ENCODE measurements at places on chromosomes 7 and 10. TPM values are rescaled to one million over a fixed set of nuclear protein-coding genes. Genes with fewer than 3 reads are reported as not detected.
A peak's percentile ranks its signal among the peaks of the same experiment; 100 is the strongest.

DNA sequence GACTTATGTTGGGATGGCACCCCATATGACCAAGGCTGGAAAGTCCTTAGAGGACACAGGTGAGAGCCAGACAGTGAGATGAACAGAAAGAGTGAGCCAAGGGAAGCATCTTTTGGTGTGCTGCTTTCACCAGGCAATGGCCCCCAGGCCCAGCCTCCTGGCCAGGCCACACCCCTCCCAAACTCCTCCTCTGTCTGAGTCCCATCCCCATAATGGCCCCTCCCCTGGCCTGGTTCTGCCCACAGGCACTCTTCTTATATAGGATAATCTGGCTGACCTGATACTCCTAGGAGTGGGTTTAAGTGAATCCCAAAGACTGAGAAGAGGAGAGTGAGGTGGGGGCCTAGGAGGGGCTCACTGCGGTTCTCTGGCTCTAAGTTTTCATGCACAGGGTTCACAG, 252.5 kb downstream of the RPS24 start:
- no peaks in the 10 kb centered on the region for H3K4me1 ChIP-seq
- no peak overlapping the region for H3K27ac ChIP-seq
- no peak for DNase-seq

The MOGAT3 gene
- not detected for total RNA-seq

DNA sequence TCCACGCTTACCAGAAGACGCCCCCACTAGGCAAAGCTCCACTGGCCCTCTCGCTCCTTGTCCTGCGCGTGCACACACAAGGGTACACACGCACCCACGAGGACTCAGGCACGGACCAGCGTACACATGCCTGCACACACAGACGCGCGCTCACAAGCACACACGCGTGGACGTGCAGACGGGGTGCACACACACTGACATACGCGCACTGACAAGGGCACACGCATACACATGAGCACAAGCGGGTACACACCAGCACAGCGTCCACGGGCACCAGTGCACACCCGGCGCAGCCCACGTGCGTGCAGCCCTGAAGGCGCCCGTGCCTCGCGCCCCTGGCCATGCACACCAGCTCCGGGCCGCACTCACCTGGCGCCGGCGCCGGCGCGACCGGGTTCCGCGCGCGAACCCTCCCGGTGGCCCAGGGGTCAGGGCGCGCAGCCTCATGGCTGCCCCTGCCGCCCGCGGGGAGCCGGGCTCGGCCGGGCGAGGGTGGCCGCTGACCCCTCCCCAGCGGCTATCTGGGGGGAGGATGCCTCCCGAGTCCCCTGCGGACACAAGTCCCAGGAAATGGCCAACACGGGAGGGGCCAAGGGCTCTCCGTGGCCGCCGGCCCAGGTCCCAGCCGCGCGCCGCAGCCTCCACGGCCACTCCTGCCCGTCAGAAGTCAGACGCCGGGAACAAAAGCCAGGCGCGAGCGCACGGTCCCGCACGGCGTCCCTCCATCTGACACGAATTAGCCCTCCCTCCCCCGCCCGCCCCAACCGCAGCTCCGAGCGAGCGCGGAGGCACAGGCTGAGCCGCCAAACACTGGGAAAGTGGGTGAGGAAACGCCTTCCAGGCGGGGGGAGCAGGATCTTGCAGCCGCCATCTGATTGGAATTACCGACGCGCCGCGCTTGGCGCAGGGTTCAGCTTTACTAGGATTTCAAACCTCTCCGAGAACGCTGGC, 45.0 kb downstream of the TNS3 start:
- H3K4me1 ChIP-seq, result peaks cover 2% of the 10 kb centered on the region
- H3K27me3 ChIP-seq, result no peaks in the 10 kb centered on the region
- H3K27ac ChIP-seq, result no peak overlapping the region
- peak; percentile 61 for DNase-seq

DNA sequence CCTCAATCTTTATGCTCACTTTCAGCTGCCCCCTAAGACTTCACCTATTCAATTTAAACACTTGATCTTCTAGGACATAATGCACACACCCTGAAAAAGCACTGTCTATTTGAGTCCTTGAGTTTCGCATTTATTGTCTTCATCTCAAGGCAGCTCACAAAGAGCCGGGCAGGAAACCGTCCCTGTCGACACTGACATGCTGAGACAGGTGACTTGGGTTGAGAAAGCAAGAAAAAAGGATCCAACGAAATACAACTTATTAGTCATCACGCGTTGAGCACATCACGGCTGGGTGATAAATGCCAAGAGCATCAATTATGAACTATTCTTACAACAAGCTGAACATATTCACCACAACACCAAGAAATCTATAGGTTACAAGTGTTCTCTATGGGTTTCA, 91.1 kb downstream of the CALN1 start:
- no peaks in the 10 kb centered on the region for H3K4me1 ChIP-seq
- H3K36me3 ChIP-seq, result no peaks in the 10 kb centered on the region
- no peak overlapping the region for H3K27ac ChIP-seq
- H3K4me3 ChIP-seq, result no peak overlapping the region
- H3K27me3 ChIP-seq, result no peaks in the 10 kb centered on the region
- DNase-seq, result no peak

DNA sequence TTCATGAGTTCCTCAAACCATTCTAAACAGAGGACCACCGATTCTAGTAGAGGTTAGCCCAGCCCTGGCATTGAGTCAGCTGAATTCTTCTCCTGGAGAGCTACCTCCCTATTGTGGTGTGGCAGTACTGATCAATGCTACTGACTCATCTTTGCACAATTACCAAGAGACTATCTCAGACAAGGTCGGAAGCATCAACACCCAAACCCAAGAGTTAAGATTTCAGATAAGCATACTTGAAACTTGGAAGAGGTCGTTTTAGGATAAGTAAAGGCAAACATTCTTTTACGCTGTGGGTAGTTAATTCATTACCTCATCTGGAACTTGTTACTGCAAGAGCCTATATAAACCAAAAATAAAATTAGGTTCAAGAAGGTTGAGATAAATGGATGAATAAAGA, 154.6 kb upstream of the NRBF2 start:
- no peak for DNase-seq
- no peak overlapping the region for H3K4me3 ChIP-seq
- no peaks in the 10 kb centered on the region for H3K4me1 ChIP-seq
- H3K27me3 ChIP-seq, result no peaks in the 10 kb centered on the region
- no peaks in the 10 kb centered on the region for H3K36me3 ChIP-seq

The BLNK gene
- total RNA-seq, result 0.59 TPM

The PLEKHS1 gene
- not detected for total RNA-seq

DNA sequence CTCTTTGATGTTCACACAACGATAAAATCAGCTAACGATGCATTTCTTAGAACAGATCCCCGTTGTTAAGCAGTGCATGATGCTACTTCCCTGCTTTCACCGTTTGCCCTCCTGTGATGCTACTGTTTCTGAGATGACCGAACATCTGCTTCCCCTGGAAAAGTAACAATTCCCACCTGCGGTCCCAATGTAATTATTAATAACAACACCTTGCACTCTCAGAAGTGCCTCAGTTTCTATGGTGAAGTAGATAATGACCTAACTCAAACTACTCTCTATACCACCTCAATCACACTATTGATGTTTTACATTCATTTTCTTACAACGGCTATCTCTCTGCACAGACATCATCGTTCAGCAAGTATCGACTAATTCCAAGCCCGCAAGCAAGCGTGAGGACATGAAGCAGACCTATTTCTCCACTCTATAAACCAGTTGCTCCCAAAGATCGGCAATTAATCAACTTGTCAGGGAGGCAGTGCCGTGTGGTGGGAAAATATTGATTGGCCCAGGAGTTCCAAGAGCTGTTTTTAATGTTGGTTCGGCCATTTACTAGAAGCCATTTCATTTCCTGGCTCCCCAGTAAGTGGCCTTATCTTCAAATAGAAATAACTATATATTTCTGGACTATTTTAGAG, 42.7 kb downstream of the FAM107B start:
- no peak overlapping the region for H3K4me3 ChIP-seq
- no peaks in the 10 kb centered on the region for H3K27me3 ChIP-seq
- H3K4me1 ChIP-seq, result peaks cover 15% of the 10 kb centered on the region
- H3K27ac ChIP-seq, result no peak overlapping the region
- no peaks in the 10 kb centered on the region for H3K36me3 ChIP-seq

DNA sequence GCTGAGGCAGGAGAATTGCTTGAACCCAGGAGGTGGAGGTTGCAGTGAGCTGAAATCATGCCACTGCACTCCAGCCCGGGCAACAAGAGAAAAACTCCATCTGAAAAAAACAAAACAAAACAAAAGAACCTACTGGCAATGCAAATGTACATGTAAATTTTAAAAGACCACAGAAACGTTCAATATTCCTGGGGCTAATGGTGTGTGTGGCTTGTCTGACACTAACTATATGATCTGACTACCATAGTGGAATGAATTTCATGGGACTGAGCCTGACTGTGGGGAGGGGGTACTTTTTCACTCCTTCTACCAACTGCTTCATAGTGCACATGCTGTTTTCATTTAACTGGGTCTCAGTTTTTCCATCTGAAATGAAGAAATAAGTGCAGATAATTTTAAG, 69.6 kb downstream of the ITPRID1 start:
- H3K4me3 ChIP-seq, result no peak overlapping the region
- no peak for DNase-seq
- no peaks in the 10 kb centered on the region for H3K4me1 ChIP-seq
- H3K27ac ChIP-seq, result no peak overlapping the region
- peaks cover 7% of the 10 kb centered on the region for H3K27me3 ChIP-seq

GRCh38 chr10:26739071-26739631, 41.6 kb downstream of the PDSS1 start:
- H3K4me3 ChIP-seq, result no peak overlapping the region
- no peaks in the 10 kb centered on the region for H3K4me1 ChIP-seq
- no peak overlapping the region for H3K27ac ChIP-seq
- DNase-seq, result no peak
- H3K27me3 ChIP-seq, result no peaks in the 10 kb centered on the region

GRCh38 chr10:12614177-12614995, 265.0 kb downstream of the CAMK1D start:
- H3K4me1 ChIP-seq, result no peaks in the 10 kb centered on the region
- no peak for DNase-seq
- H3K27ac ChIP-seq, result no peak overlapping the region
- no peak overlapping the region for H3K4me3 ChIP-seq

The PNLIPRP1 gene
- 0.69 TPM for total RNA-seq

DNA sequence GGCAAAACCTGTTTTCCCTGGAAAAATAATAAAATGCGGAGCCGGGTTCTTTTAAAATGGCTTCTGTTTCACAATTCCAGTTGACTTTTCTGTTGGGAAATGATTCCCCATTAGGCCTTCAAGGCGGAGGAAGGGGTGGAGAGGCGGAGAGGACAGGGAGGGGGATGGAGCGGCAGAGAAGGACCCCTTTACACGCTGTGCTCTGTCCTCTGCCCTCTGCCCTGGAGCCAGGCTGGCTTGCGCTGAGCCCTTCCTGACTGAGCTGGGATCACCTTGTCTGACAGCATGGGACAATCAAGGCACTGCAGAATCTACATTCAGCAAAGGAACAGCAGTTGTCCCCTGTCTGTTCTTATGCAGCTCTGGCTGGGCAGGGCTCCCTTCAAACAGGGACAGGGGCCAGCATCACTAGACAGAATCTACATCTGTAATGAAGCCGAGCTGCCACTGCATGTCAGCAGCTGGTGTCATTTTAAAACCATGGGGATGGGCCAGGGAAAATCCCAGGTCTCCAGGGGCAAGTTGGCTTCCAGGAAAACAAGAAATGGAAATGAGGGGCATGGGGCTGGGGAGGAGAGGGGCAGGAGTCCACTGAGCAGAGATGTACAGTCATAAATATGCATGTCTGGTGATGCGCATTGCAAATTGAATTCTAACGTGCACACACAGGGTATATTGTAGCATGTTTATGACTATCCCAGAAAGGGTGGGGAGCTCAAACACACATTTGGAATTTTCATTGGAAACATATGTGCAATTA, 120.0 kb downstream of the MKX start:
- no peak for DNase-seq
- peaks cover 7% of the 10 kb centered on the region for H3K27me3 ChIP-seq
- no peaks in the 10 kb centered on the region for H3K36me3 ChIP-seq
- H3K27ac ChIP-seq, result no peak overlapping the region
- no peak overlapping the region for H3K4me3 ChIP-seq

DNA sequence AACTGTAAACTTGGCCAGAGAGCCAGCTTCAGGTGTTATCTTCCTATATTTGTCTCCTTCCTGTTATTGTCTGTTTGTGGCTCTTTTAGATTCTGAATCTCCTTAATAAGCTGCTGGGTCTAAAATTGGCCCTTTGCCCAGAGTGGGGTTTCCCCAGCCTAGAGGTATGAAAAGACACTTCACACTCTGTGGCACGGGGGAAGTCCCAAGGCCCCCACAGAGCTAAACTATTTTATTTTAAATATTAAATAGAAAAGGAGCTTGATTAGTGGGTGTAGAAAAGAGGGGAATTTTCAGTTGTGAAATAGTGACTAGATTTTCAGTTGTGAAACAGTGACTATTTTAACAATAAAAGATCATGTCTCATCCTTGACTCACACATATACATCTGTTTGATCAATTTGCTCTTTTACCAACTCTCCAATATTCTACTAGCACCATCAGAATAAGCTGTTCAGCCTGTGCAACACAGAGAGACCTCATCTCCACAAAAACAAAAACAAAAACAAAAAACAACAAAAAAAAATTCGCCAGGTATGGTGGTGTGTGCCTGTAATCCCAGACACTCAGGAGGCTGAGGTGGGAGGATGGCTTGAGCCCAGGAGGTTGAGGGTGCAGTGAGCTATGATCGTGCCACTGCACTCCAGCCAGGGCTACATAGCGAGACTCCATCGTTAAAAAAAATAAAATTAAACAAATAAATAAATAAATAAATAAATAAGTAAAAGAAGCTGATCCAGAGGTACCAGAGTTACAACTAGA, 24.9 kb upstream of the ADO start:
- H3K4me1 ChIP-seq, result peaks cover 6% of the 10 kb centered on the region
- no peaks in the 10 kb centered on the region for H3K36me3 ChIP-seq
- H3K27ac ChIP-seq, result no peak overlapping the region
- no peak for DNase-seq
- no peak overlapping the region for H3K4me3 ChIP-seq

DNA sequence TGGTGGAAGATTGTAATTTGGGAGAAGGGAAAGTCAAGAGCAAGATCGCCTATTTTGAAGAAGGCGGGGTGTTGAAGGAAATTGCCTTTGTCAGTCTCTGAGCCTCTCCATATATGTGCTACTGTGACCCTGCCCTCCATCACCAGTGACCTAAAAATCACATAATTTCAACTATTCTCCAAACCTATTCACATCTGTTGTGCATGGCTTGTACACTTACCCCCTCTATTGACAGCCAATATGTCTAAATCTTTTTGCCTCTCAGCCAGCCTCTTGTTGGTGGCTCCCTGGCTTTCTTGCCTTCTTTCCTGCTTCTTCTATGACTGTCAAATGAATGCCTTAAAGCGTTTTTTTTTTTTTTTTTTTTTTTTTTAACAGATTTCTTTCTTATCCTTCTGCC, 295.6 kb downstream of the AUTS2 start:
- no peaks in the 10 kb centered on the region for H3K27me3 ChIP-seq
- no peak overlapping the region for H3K27ac ChIP-seq
- no peak for DNase-seq
- H3K4me1 ChIP-seq, result no peaks in the 10 kb centered on the region
- no peaks in the 10 kb centered on the region for H3K36me3 ChIP-seq
- H3K4me3 ChIP-seq, result no peak overlapping the region

DNA sequence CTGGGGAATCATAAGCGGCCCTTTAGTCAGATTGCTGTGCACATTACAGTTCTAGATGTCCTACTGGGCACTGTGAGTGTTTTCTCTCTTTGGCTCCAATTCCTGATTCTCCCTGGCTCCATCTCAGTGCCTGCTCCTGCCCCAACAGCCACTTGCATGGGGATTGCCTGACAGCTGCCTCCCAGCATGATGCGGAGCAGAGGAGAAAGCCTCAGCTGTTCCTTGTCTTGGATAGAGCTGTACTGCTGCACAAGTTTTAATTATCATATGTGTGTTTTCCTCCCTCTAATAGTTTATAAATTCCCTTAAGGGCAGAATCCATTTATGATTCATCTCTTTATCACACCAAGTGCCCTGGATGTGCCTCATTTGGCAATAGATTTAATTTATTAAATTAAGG, 285.8 kb upstream of the COBL start:
- no peaks in the 10 kb centered on the region for H3K27me3 ChIP-seq
- no peaks in the 10 kb centered on the region for H3K36me3 ChIP-seq
- no peak overlapping the region for H3K27ac ChIP-seq
- H3K4me1 ChIP-seq, result no peaks in the 10 kb centered on the region

Data from heart right ventricle (tissue), 16 donors.